ENCODE measurements at places on chromosomes 2 and 18. TPM values are rescaled to one million over a fixed set of nuclear protein-coding genes. Genes with fewer than 3 reads are reported as not detected.
A peak's percentile ranks its signal among the peaks of the same experiment; 100 is the strongest.

DNA sequence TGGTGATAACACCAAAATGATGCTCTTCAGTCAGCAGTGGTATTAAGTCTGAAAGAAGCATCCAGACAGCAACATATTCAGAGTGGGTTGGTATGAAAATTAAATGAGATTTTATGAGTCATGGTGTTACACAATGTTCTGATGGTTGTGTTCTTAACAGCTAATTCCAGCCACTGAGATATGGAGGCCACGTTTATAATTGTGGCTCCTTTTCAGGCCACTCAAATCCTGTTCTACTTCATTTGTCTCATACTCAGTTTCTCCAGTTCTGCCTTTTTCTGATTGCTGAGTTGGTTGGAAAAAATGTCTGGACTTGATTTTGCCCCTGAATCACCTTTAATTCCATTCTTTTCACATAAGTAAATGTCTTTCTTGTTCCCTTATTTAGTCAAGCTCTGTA lies 162.7 kb upstream of the COL3A1 start:
- DNase-seq: no peak

GRCh38 chr2:98663511-98664090 lies 55.2 kb downstream of the UNC50 start:
- DNase-seq: no peak

- DNase-seq: no peak
These were observed 678 bp downstream of the PIAS2 start for GRCh38 chr18:46916551-46917107.

GRCh38 chr2:224894356-224894755 lies 147.9 kb downstream of the DOCK10 start:
- DNase-seq: no peak

GRCh38 chr2:29579495-29580169 lies 341.8 kb downstream of the ALK start:
- no peak for DNase-seq

GRCh38 chr2:65431421-65432226 lies 775 bp downstream of the SPRED2 start:
- peak; percentile 48 for DNase-seq

GRCh38 chr18:46291149-46291548 lies 187.0 kb downstream of the HAUS1 start:
- no peak for DNase-seq

DNA sequence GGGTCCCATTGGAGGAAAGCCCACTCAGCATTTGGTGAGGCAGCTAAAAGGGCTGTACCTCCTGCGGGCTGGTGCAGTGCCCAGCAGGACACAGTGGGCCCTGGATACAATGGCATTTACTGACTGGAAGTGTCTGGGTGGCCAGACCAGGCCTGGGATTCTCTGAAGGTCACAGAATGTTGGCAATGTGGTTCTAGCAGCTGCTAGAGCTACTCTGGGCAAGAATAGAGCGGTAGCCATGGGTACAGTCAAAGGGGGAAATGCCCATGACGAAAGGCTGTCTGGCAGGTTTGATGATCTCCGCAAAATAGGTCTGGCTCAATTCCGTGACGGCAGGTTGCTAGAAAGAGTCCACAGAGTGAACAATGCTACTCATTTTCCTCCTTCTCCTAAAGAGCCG lies 241.8 kb downstream of the AFF3 start:
- DNase-seq: no peak

DNA sequence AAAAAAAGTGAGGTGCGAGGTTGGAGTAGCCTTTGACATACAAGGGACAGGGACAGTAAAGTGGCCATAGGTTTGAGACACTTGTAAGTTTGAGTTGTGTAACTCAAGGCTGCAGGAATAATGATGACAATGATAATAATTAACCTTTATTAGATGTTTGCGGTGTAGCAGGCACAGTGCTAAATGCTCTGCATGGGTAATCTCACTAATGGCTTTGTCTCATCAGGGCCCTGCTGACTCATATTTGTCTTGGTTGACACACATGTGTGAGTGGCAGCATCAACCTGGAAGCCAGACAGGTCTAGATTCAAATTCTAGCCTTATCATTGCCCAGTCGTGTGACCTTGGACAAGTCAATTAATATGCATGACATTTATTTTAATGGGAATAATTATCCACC lies 126.2 kb downstream of the FSHR start:
- DNase-seq: no peak

GRCh38 chr2:164917296-164917903 lies 37.9 kb downstream of the SLC38A11 start:
- peak; percentile 41 for DNase-seq

GRCh38 chr2:88658881-88659537 lies 31.7 kb upstream of the EIF2AK3 start:
- DNase-seq: peak; percentile 80

DNA sequence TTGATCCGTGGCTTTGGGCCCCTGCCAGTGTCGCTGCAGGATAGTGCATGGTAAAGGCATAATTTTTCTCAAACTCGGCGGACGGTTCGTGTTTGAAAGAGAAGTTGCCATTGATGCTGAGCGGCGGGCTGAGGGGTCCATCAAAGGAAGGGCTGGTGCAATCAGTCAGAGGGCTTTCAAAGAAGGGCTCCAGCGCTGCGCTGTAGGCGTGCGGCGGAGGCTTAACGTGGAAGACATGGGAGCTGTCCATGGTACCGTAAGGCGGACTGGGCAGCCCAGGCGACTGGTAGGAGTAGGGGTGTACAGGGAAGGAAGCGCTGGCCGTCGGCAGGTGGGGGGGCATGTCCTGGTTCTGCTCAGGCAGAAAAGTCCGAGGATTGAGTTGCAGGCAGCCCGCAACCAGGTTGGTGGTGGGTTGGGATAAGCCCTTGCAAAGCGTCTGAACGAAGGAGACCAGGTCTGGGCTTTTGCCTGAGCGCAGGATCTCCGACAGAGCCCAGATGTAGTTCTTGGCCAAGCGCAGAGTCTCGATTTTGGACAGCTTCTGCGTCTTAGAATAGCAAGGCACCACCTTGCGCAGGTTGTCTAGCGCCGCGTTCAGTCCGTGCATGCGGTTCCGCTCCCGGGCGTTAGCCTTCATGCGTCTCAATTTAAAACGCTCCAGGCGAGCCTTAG lies 2.3 kb downstream of the NEUROD1 start:
- DNase-seq: peak; percentile 50

- no peak for DNase-seq
These were observed 270.9 kb upstream of the TCF4 start for GRCh38 chr18:55858661-55859515.

GRCh38 chr18:72833471-72833870 lies 34.3 kb downstream of the NETO1 start:
- no peak for DNase-seq

DNA sequence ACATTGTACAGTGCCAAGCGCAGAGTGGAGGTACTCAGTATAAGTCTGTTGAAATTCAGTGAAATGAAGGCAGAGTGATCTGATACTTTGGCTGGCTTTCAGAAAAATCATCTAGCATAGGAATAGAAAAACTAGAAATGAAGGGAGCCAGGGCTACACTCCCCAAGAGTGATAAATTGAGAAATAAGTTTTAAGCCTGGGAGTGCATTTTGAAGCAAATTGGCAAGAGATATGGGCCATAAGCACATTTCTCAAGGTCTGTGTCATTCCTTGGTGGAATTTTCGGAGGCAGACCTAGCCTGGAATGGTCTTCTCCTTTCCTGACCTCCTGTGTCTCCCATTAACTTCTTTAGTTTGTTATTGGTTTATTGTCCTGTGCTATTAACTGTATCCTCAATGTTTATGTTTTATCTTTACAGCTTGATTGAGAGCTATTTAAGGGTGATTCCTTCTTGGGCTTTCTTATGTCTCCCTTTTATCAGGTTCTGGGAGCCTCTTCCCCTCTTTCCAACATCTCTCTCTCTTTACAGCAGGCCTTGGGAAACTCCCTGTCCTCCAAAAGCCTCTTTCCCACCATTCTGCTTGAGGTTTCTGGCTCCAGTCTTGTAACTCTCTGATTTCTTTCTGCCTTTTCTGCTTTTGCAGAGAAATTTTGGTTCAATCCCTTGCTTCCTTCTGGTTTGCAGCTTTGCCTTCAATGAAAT lies 649.5 kb downstream of the SLC4A3 start:
- DNase-seq: peak; percentile 59

DNA sequence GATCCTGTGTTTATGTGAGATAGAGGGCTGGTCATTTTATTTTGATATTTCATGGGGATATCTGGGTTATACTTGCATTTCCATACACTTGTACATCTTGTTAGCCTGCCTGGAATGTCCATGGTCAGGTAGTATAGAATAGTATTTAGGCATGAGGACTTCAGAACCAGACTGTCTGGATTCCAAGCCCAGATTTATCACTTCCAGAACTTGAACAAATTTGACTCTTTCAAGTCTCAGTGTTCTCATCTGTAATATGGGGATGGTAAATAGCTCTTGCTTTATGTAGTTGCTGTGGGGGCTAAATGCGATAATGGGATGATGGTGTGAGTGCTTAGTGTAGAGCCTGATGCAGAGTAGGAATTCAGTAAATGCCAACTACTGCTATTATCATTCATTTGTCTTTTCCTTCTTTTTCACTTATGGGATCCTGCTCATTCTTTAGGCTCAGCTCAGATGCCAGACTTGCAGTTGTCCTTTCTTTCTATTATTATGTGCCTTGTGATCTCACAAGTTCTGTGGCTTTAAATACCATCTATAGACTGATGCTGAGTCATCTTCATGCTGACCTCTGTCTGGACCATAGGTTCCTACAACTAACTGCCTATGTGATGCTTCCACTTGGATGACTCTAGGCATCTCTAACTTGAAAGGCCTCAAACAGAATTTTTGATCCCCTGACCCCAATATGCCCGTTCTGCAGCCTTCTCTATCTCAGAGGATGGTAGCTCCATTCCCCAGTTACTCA lies 67.4 kb downstream of the POLE4 start:
- DNase-seq: no peak

DNA sequence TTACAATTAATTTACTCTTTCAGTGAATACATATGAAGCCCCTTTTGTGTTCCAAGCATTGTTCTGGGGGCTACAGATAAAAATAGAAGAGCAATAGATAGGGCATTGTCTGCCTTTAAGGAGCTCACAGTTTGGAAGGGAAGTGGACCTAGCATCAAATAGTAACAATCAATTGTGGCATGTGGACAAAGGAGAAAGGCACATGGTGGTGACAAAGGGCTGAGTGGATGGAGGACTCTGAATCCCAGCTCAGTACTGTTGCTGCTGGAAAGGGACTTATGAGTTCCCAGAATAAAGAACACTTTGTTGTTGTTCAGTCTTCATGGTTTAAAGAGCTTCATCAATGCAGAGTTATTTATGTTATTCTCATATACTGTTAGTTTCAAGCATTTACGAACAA lies 217.7 kb downstream of the HRH4 start:
- no peak for DNase-seq

GRCh38 chr2:21571686-21572085 lies 447.9 kb downstream of the TDRD15 start:
- no peak for DNase-seq

DNA sequence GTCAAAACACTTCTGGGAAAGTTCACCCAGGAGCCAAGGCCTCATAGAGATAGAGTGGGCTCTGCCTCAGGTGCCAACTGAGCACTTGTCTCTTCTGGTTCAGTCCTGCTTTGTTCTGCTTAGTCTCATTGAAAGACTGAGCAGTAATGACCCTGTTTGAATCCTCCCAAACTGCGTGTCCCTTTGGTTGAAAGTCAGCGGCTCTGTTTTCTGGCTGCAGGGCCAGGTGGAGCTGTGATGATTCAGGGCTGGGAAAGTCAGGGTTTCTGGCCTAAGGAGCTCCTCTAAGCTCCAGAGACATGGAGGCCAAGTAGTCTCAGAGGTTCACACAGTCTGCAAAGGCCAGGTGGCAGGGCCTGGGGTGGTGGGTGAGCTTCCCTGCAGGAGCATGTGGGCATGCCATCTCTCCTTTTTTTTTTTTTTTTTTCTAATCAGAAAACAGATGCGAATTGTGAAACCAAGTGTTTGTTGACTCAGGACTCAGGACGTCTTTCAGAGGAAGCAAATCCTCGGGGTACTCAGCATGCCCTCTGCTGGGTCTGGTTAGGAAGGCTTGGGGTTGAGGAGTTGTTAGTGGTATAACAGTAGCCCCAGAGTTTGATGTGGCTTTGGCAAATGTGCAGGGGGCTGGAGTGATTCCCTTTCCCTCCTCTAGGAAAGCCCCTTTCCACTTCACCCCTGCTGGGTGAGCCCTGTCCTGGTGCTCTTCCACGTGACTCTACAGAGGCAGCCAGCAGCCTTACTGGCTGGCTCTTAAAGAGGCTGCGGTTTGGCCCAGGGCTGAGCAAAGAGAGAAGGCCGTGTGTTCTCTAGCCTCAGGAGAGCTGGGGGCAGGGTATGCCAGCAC lies 38.3 kb downstream of the TMEM17 start:
- DNase-seq: peak; percentile 91

DNA sequence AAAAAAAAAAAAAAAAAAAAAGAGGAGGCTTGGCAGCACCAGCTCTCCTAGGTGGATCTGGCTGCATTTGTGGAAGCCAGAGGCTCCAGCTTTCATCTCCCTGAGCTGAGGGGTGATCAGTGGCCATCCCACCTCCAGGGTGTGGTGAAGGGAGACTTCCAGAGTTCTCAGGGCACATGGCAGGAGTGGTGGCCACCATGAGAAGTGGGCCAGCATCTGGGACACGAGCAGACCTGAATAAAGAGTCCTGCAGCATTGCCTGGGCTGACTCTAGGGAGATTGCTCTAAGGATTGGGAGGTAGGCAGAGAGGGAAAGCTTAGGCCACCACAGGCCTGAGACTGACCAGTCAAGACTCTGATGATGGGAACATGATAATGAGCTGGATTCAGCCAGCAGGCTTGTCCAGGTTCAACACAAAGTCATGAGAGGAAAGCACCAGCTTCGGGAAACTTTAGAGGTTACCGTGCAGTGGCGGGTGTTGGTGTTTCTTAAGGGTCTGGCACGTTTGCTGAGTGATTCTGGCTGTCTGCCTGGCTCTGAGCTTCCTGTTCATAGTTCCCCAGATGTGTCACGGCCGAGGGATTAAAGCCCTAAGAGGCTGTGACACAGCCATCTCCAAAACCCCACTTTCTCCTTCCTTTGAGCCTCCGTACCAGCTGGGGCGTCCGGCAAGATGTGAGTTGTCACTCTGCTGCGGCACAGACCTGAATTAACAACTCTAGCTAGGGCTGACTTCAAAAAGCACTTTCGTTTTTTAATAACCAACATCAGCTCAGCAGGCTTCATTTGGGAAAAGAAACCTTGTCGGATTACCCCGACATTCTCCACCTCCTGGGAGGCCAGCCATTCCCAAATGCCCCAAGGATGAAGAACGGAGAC lies 38.3 kb upstream of the IL1R1 start:
- DNase-seq: peak; percentile 91

- peak; percentile 88 for DNase-seq
These were observed 28.8 kb downstream of the STEAP3 start for GRCh38 chr2:119252186-119253113.

GRCh38 chr2:84302513-84303412 lies 156.3 kb downstream of the SUCLG1 start:
- DNase-seq: no peak

- peak; percentile 33 for DNase-seq
These were observed 86.5 kb downstream of the CDCA7 start for GRCh38 chr2:173441222-173441621.

Gene IL36B
- not detected for total RNA-seq

Gene ASXL2
- 3.6 TPM for total RNA-seq

Gene IL36A
- total RNA-seq: not detected

Gene UGT1A8
- 2.2 TPM for total RNA-seq

Gene SPP2
- total RNA-seq: not detected

Gene NGEF
- total RNA-seq: 52.2 TPM

Gene ANKRD30BL
- total RNA-seq: not detected

Gene TCF23
- total RNA-seq: not detected

Gene REG1B
- not detected for total RNA-seq

Gene DNER
- 84.8 TPM for total RNA-seq

Gene COL4A3
- total RNA-seq: 0.20 TPM

Gene DUSP28
- 6.3 TPM for total RNA-seq

Gene LNPK
- total RNA-seq: 38.4 TPM

Gene SNTG2
- total RNA-seq: not detected

Gene CRACDL
- total RNA-seq: not detected

Gene PRKAG3
- total RNA-seq: not detected

Data from MG63 (cell line).